ENCODE measurements at places on chromosomes 11 and 22.

GRCh38 chr22:27344546-27344945, 457.0 kb downstream of the MN1 start:
- no peak for DNase-seq

DNA sequence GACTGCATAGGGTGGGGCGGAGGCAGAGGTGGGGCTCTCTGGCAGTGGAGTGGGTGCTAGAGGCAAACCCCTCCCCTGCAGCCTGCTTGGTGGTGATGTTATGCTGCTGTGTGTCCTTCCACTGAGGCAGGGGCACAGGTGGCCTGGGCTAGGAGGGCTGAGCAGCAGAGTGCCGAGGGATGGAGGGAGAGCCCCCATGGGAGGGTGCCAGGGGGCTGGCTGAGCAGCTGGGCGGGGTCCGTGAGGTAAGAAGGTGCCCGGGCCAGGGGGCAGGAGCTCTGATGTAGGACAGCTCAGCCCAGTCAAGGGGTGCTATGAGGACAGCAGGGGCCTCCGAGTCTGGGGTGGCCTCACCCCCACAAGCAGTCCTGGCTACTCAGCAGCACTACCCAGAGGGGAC, 4.2 kb downstream of the CLDN5 start:
- DNase-seq = no peak

GRCh38 chr22:23696326-23696851, 5.6 kb downstream of the RGL4 start:
- peak; percentile 56 for DNase-seq

- DNase-seq = peak; percentile 76
These were observed 18.9 kb downstream of the AP1B1 start for GRCh38 chr22:29369460-29369859.

DNA sequence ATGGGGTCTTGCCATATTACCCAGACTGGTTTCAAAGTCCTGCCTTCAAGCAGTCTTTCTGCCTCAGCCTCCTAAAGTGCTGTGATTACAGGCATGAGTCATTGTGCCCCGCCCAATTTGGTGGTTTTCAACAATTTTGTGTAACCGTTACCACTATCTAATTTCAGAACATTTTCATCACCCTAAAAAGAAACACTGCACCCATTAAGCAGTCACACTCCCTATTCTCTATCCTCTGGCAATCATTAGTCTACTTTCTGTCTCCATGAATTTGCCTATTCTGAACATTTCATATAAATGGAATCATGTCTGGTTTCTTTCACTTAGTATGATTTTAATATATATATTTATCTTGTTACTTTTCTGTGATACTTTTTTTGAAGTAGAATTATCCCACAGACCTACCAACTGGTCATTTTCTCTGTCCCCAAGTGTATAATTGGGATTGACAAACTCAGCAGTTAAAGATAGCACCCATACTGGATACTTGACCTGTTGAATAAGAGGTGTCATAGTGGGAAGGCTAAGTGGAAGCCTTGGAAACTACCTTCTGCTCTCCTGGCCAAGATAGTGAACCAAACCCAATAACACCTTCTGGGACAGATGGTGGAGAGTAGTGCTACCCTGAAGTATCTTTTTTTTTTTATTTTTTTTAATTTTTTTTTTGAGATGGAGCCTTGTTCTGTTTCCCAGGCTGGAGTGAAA, 64.8 kb downstream of the STIM1 start:
- DNase-seq = peak; percentile 67

DNA sequence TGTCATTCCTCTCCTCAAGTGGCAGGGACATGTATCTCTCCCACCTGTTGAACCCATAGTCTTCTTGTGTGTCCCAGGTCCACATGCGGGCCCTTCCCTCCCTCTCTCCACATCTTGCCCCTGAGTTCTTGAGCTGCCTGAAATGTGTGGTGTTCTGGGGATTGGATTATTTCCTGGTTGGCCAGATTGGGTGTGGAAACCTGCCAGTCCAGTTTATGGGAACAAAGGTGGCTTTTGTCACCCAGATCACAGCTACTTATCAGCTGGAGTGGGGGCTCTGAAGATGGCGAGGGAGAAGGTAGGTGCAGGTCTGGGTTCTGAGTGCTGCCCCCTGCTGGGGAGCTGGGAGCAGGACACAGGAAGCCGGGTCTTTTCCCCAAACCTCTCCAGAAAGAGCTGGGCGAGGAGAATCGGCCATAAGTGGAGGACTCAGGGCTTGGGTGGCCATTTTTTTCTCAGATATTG, 14.2 kb downstream of the DTX4 start:
- DNase-seq = no peak

- no peak for DNase-seq
These were observed 79.0 kb upstream of the SNX19 start for GRCh38 chr11:130995266-130995665.

- DNase-seq = no peak
These were observed 27.9 kb upstream of the OAF start for GRCh38 chr11:120182790-120183491.

GRCh38 chr11:3615998-3616397, 25.8 kb downstream of the ART5 start:
- no peak for DNase-seq

- peak; percentile 37 for DNase-seq
These were observed 7.4 kb upstream of the PMM1 start for GRCh38 chr22:41596776-41597634.
